ENCODE measurements at places on chromosomes 1 and 21.

GRCh38 chr1:79568411-79568810 lies 561.9 kb upstream of the ADGRL4 start:
- no peak for DNase-seq

- no peak for DNase-seq
These were observed 106.5 kb upstream of the RAB3GAP2 start for GRCh38 chr1:220378571-220379302.

GRCh38 chr1:111489604-111490003 lies 13.8 kb downstream of the ADORA3 start:
- no peak for DNase-seq

- DNase-seq: no peak
These were observed 1643.8 kb downstream of the MRPL39 start for GRCh38 chr21:23963454-23963853.

GRCh38 chr1:26970810-26971209 lies 10.5 kb upstream of the KDF1 start:
- DNase-seq: no peak

DNA sequence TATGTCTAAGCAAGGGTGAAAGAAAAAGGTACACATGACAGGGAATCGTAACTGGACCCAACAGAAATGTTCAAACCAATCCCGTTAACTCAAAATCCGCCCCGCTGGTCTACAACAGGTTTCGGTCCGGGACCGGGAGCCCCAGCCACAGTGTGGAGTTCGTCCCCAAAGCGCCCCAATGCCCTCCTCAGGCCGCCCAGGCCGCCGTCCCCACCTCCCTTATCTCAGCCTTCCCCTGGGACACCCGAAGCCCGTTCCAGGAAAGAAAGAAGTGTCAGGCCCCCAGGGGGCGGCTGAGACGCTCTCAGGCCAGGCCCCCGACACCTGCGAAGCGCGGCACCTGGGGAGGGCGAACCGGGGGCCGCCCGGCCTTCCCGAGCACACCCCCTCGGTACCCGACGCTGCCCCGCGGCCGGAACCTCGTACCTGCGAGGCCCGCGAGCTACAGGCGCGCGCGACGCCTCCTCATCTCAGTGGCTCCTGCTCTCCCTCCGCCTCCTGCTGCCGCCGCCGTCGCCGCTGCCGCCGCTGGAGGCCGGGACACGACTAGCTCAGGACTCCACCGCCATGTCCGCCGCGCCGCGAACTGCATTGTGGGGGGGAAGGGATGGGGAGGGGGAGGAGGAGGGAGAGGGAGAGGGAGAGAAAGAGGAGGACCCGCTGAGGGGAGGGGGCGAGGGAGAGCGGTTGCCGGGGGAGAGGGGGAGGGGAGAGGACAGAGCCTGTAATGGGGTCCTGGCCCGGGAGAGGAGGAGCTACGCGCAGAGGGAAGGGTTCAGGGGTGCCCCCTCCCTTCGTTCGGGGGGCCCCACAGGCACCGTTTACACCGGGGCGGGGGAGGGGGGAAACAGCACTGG lies at the start of gene TUT4:
TUT4 (minus strand) TSS at position 588 of the 857 bp plus-strand sequence. CDS start 26,812 bp downstream, outside the sequence.
- peak; percentile 72 for DNase-seq

DNA sequence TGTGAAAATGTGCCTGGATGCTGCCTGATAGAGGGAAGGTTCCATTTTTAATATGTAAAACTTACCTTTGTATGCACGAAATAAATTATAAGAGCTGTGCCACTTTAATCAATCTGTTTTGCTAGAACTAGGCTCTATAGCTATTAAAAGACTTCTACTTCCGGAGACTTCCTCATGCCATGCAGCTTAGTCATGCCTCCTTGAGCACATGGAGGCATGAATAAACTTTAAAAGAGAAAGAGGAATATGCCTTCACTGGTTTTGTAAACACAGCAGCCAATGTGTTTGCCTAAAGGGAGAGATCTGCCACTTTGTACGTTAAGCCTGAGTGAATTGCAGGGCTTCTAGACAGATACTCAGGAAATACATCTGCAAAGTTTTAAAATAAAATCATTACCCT lies 604.6 kb downstream of the LRRIQ3 start:
- no peak for DNase-seq

GRCh38 chr1:11535761-11536572 lies 57.0 kb downstream of the DISP3 start:
- DNase-seq: no peak

DNA sequence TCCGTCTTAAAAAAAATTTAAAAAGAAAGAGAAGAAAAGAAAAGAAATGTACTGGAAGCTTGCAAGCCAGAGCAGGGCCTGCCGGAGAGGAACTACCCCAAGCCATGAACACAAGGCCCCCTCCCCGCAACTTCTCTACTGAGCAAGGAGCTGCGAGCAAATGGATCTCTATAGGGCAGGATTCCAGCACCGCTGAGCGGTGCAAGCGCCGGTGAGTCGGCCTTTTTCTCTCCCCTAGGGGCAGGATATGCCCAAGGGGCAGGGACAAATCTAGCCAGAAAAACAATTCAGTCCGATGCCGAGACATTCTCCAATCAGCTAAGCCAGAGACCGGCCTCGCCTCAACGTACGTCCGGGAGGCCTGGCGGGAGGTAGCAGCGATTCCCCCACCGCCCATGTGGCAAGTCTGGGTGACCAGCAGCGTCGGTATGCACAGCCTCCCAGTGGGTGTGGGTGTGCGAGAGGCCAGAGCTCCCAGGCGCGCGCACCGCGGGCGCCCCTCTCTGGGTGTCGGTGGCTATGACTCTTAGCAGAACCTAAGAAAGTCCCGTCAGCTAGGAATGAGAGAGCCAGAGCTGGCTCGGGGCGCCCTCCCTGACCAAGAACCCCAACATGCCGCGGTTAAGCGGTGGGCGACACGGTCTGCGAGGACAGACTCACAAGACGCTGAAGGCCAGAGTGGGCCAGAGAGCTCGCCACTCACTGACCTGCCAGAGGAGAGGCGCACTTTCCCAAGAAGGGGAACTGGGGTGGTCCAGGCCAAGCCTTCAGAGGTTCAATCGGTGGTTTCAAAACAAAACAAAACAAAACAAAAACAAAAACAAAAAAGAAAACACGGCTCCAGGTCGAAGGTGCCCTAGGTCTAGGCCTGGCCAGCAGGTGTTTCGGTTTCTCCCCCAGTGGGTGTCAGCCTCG lies 1.9 kb downstream of the CSMD2 start:
- no peak for DNase-seq

DNA sequence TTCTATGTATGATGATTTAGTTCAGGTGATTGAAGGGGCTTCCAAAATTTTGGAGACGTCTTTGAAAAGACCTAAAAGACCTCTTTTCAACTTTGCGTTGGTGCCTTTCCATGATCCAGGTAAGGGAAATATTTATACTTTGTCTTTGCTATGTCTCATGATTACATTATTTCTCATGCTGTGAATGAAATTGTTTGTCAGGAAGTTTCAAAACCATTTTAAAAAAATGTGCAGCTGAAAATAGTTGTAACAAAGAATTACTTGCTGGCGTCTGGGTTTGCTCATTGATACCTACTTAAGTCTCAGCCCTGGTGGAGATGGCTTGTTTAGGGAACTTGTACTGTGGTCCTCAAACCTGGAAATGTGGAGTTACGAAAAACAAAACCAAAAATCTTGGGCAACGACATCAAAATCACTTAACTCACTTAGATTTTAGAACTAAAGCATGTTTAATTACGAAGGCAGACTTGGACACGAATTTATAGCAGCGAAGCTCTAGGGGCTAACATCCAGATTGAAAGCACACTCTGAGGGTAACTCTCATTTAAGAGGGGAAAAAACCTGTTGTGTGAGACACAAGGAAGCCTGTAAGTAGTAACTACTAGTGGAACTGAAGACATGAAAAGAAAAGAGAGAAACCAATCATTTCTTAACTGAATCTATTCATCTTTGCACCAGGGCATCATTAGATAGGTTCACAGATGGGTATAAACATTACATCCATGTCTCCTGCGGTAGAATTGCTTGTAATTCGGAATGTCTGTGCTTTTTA lies 924 bp downstream of the HMCN1 start:
- no peak for DNase-seq
